Endothelial cell of umbilical vein (primary cell): ENCODE measurements at places on chromosomes 3 and 15.

- no peak for DNase-seq
These were observed 38.1 kb downstream of the RBM15B start for GRCh38 chr3:51429138-51429537.

DNA sequence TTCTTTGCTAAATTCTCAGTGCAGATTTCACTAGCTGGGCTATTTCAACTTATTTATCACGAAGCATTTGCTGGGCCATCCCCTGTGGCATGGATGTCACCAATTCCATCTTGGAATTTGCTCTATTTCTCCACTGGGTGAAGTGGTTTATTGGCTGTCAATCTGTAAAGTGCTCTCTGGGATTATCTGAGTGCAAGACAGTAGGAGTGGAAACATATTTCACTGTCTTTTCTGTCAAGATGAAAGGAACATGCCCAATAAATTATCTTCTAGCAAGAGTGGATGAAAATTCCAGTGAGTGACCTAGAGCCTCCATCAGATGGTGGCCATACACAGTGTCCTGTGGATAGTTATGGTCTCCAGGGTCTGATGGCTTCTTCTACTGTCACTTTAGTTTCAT is 25.1 kb upstream of the CTDSPL start:
- no peak for DNase-seq

DNA sequence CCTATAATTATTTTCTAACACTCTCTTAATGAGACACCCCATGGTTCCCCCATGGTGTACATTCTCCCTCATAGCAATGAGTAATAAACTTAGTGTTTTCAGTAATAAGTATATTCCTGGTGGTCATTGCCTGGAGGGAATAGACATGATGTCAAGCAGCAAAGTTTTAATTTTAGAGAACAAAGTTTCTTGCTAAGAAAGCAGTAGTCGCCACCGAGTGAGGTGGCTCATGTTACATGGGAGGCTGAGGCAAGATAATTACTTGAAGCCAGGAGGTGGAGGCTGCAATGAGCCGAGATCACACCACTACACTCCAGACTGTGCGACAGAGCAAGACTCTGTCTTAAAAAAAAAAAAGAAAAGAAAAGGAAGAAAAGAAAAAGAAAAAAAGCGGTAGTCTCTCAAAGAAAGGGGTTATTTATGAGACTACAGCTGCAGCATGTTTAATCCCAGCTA is 2.4 kb upstream of the ELP6 start:
- no peak for DNase-seq

DNA sequence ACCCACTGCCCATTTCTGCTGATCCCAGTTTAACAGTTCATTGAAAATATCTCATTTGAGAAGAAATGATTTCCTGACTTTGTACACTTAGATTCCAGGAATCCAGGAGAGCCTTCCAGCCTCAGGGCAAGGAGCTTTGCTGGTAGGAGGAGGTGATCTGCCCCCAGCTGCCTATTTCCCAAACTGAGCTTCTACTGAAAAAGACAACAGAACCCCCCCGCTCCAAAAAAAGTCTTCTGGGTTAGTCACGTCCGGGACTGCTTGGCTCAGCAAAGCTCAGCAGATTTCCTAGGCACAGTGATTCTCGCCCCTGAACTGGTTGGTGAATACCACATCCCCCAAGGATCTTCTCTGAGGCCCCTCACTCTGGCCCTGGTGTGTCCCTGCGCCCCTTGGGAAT is 13.1 kb downstream of the SLC6A6 start:
- no peak for DNase-seq

DNA sequence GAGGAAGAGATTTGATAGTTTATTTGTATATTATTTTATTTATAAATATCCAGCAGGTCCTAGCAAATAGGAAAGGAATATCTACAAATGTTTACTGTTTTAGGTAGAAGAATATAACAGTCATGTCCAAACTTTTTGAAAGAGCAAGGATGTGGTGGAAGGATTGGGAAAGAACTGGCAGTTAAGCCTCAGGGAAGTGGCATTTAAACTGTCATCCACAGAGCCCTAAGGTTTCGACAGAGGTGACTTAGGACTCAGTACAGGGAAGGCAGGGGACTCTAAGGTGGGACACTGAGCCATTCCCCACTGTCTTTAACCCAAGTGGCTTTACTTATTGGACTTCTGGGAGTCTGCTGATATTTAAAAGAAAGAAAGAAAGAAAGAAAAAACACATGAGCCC is 11.8 kb upstream of the TMEM87A start:
- no peak for DNase-seq

DNA sequence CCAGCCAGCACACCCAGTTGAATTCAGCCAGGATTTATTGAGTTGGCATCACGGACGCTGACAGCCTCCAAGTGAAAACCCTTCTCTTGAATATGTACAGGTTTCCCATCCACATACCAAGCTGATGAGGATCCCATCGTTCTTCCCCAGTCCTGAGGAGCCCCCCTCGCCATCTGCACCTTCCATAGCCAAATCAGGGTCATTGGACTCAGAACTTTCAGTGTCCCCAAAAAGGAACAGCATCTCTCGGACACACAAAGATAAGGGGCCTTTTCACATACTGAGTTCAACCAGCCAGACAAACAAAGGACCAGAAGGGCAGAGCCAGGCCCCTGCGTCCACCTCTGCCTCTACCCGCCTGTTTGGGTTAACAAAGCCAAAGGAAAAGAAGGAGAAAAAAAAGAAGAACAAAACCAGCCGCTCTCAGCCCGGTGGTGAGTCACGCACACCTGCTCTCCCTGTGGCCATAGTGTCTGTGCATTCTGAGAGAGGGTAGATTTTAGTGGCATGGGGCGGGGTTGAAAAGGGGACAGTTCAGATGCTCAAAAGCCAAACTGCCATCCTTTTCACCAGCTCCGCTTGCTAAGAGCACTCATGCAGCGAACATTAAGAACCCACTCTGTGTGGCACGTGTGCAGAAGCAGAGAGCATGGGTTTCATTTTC is 51.2 kb downstream of the KLHL25 start:
- no peak for DNase-seq
